ENCODE measurements at places on chromosomes 7 and 10.

- no peak for DNase-seq
Measured at GRCh38 chr7:103418241-103418640, 27.8 kb downstream of the SLC26A5 start.

DNA sequence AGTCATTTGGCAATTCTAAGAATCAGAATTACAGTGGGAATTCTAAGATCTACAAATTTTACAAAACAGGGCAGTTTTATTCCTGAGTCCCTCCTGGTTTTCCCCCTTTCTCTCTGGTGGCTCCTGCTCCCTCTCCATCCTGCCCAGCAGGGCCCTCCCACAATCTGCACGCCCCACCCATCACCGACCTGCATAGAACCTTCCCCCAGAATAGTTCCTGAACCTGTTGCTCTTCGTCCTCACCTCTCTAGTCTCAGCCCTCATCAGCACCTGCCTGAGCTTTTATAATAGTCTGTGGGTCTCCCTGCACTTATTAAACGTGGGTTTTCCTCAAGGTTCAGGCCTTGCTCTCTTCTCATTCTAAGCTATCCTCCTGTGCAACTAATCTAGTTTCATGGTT, 49.1 kb upstream of the MNX1 start:
- DNase-seq = no peak

DNA sequence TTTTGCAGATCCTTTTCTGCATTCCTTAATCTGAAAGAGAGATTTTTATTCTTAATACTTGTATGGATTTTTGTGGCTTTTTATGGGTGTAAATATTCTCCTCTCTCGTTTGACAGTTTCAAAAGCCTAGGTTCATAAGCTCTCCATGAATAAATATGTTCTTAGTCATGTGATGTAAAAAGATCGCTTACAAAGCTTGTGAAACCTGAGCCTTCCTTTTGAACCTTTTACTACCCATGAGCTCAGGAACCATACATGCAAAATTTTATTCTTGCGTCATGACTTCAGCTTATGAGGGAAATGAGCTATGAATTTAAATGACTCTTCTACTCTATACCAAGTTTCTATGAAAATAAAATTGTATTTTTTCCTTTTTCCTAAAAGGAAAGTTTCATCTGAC, 98.7 kb downstream of the POLL start:
- peak; percentile 18 for DNase-seq

DNA sequence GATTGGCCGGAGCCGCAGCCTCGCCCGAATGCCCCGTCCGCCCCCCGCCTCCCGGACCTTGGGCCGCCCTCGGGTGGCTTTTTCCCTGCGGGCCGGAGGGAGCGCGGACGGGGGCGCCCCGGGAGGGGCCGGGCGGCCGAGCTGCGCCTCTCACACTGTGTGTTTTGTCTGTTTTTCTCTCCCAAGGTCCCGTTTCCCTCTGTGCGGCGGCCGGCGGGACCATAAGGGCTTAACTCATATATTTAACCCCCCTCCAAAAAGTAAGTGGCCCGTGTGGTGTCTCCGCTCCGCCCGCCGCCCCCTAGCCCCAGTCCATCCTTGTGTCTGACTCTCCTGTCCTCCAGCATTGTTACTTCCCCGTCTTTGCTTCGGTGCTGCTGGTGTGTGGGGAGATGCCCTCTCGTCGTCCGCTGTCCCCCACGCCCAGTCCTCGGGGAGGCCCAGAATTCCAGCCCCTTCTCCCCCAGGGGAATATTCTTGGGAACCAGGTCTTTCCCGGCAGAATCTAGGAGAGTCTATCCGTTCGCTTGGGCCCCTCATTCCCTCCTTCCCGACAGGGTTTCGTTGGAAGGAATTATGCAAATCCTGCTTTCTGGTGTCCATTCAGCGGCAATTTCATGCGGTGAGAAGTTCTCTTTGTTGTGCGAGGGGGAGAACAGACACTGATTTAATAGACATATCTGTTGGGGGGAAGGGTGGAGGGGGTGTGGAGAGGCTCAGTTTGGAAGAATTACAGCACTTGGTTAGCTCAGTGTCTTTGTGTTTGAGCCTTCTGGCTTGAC, 1.3 kb downstream of the LCOR start:
- DNase-seq = peak; percentile 81

DNA sequence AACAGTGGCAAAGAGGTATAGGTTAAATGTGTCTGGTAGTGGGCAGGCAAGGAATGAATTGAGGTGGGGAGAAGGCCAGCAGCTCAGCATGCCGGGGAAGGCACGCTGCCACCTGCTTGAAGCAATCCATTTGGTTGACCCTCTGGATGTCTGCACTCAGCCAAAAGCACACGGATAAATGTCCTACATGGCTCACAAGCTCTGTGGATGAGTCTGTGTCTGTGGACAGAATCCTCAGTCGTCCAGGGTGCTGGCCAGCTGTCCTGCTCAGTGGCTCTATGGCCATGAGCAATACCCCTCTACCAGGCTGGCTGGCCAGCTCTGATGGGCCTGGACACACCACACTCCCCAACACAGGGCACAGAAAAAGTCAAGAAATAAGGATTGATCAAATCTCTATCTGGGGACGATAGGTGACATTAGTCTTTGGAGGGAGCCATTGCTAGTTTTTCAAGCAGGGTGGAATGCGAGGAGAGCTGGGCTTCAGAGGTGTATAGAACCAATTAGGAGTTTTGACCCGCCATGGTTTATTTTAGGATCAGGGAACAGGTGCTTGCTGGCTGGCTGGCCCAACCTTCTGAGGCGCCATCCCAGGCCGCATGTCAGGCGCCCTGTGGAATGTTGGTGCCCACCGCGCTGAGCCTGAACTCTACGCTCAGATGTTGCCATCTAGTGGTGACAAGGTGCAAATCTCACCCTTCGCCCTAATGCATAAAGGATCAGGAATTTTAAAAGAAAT, 493.4 kb downstream of the TNS3 start:
- no peak for DNase-seq

GRCh38 chr10:78948621-78949030, 120.1 kb upstream of the ZMIZ1 start:
- no peak for DNase-seq

- DNase-seq = no peak
Measured at GRCh38 chr7:78055599-78055998, 257.0 kb downstream of the PHTF2 start.

DNA sequence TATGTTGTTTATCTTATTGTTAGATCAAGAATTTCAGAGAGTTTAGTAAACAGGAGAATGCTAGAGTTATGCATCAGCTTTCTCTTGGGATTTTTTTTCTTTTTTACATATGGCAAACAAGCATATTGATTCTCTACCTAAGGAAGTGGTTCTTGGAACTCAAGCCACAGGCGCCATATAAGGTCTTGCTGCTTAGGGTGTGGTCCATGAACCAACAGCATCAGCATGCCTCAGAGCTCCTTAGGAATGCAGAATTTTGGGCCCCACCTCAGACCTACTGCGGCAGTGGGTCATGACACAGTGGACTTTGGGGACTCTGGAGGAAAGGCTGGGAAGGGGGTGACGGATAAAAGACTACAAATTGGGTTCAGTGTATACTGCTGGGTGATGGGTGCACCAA, 230.8 kb downstream of the SKAP2 start:
- DNase-seq = no peak

- no peak for DNase-seq
Measured at GRCh38 chr7:25982684-25983083, 169.3 kb upstream of the NFE2L3 start.

DNA sequence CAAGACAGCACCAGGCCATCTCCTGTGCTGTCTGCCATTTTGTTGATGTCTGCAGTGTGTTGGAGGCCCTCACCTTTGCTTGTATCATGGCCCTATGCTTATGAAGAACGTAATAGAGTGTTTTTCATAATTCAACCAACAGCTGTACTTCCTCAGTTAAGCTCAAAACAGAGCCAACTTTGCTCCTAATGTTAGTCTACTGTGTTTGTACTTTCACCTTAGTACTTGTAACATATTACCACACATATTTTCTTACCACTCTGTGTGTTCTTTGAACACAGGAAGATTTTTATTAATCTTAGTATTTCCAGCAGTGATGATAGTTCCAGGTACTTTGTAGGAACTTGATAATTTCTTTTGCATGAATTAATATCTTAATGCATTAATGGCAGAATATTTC, 5.9 kb downstream of the ZNF33A start:
- DNase-seq = no peak

DNA sequence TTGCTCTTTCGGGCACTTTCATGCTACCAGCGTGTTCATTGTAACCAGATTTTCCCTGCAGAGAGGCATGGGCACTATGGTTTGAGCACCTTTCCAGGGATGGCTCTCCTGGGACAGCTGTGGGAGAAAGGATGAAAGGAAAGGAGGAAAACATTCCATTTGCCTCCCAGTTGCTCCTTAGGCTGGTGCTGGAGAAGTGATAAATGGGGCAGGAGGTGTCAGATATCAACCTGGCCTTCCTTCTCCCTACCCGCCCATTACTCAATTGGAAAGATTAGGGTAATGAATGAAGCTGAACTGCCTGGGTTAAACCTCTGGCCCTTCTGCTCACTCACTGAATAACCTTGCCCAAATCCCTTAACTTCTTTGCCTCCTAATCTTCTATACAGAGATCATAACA, 228.4 kb downstream of the PLXNA4 start:
- no peak for DNase-seq

DNA sequence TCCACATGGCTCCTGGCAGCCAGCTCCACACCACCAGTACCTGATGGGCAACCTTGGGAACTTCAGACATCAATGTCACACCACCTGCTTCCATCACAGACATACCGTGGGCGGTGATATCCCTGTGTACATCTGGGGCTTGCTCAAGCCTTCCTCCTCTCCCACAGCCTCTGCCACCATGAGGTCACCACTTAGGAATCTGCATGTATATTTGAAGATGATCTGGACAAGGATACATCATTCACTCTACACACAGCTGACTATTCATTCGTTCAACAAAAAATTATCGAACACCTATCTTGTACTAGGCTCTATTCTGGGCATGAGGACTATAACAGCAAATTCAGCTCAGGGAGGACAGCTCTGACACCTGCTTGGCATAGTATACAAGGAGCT, 6.8 kb downstream of the DLG5 start:
- DNase-seq = no peak

DNA sequence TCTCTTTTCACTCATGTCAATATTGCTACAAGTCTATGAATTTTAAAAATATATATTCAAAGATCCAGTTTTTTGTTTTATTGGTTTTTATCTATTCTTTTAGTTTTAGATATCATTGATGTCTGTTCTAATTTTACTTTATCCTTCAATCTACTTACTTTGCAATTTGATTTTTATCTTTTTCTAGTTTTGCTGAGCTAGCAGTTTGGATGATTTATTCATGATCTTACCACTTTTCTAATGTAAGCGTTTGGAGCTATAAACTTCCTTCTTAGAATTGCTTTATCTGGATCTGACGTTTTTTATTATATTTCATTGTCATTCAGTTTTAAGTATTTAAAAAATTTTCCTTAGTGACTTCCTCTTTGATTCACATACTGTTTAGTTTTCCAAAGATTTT, 664.5 kb upstream of the VSTM2A start:
- DNase-seq = no peak

DNA sequence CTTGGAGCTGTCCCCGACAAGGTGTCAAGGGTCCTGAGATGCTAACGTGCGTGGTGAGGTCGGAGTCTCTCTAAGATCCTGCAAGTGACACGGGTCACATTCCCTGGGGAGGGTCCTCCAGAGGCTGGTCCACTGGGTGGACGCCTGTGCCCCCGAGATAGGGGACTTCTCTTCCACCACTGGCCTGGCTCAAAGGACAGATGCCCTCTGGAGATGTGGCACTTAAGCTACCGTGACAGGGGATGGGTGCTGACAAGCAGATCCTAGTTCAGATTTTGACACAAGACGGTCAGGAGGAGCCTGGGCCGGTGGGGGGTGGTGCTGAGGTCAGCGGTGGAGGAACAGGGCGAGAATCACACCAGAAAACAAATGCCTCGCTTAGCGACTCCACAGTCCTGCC, 178.0 kb downstream of the ADARB2 start:
- DNase-seq = no peak

- no peak for DNase-seq
Measured at GRCh38 chr10:8873310-8873709, 818.8 kb downstream of the GATA3 start.

DNA sequence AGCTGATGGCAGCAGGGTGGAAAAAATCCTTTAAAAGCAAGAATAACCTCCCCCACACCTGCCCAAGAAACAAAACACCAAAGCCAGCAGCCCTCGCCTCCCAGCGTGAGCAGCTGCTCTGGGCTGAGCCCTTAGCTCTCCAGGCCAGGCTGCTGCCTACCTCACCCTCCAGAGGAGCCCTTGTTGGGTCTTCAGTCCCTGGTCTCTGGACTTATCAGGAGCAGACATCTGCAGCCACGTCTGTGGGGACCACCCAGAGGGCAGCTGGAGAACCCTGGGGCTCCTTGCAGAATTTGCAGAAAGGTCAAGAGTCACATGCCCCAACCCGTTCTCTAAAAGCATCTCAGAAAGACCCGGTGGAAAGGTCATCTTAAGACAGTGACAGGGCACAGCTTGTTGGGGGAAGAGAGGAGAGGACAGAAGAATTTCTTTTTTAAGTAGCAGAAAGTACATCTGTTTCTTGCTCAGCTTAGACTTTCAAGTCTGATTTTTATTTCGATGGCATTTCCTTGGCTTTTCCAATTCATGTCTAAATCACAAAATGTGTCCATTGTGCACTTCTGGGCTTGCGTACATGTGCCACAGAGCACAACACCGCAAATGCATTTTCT, 425.7 kb upstream of the NFE2L3 start:
- DNase-seq = no peak

GRCh38 chr7:134651991-134652390, 5.3 kb downstream of the BPGM start:
- no peak for DNase-seq

- DNase-seq = no peak
Measured at GRCh38 chr7:17638727-17639126, 301.6 kb downstream of the SNX13 start.

- DNase-seq = no peak
Measured at GRCh38 chr10:1569208-1569607, 168.1 kb downstream of the ADARB2 start.

DNA sequence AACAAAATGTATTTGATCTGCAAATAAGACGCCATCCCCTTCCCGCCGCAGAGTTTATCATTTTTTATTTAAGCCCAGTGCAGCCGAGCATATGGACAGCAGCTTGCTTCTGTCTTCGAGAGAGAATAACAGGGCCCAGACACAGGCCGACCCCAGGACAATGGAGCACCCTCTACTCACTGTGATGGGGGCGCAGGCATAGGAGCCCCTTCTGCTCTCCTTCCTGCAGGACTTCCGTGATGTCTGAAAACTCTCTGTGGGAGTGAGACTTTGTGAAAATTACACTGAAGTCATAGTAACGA, 134.8 kb downstream of the OAT start:
- DNase-seq = no peak

GRCh38 chr10:46539596-46540411, 16.7 kb downstream of the GPRIN2 start:
- no peak for DNase-seq

GRCh38 chr7:22662036-22662435, 65.0 kb upstream of the IL6 start:
- DNase-seq = no peak
